ENCODE measurements at places on chromosomes 6 and 20. TPM values are rescaled to one million over a fixed set of nuclear protein-coding genes. Genes with fewer than 3 reads are reported as not detected.

Gene MUC22
- 0.06 TPM for total RNA-seq

Gene TPBG
- 14.0 TPM for total RNA-seq

Gene TBXT
- total RNA-seq, result not detected

Gene MUC21
- total RNA-seq, result 4.4 TPM

Gene BANF2
- total RNA-seq, result not detected

Gene MYLK4
- 1.1 TPM for total RNA-seq

Gene TMEM244
- not detected for total RNA-seq

Gene AARS2
- total RNA-seq, result 12.2 TPM

Gene SNAP91
- not detected for total RNA-seq

Gene TRAPPC3L
- total RNA-seq, result not detected

Gene GLP1R
- not detected for total RNA-seq

Gene PSMA7
- total RNA-seq, result 229 TPM

Gene BPI
- 0.14 TPM for total RNA-seq

Gene DEFB116
- total RNA-seq, result not detected

Gene CD109
- 23.1 TPM for total RNA-seq

Gene FAXC
- 2.2 TPM for total RNA-seq

Gene PKIB
- total RNA-seq, result 4.0 TPM

Gene GSTA3
- total RNA-seq, result 0.49 TPM

Gene SEL1L2
- total RNA-seq, result not detected

Gene PI3
- total RNA-seq, result 16.7 TPM

Gene RAET1G
- 0.37 TPM for total RNA-seq

Gene WFDC12
- 3.4 TPM for total RNA-seq

Gene MLN
- total RNA-seq, result not detected

Gene NRSN1
- total RNA-seq, result not detected

Gene MYH7B
- 0.91 TPM for total RNA-seq

Gene RAD21L1
- total RNA-seq, result not detected

Gene TMEM181
- total RNA-seq, result 18.2 TPM

Gene LY6G6F
- 9.4 TPM for total RNA-seq

Gene PRKN
- total RNA-seq, result 2.7 TPM

Gene RSPO3
- 6.7 TPM for total RNA-seq

Gene APCDD1L
- total RNA-seq, result not detected

Data from upper lobe of left lung (tissue), 6 donors.